Activated CD4-positive, alpha-beta T cell treated with anti-CD3 and anti-CD28 coated beads, Interleukin-2, amount 10 ng/mL, durations not matched to agents 7 days and 5 days (primary cell): ENCODE measurements at places on chromosomes 2 and 18.

DNA sequence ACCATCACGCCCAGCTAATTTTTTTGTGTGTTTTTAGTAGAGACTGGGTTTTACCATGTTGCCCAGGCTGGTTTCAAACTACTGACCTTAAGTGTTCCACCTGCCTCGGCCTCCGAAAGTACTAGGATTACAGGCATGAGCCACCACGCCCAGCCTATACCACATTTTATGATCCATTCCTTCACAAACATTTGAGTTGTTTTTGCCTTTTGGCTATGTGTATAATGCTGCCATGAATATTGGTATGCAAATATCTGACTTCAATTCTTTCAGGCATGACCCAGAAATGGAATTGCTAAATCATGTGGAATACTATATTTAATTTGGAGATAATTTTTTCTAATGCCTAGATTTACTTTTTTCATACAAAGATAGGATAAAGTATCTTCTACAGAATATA, 68.6 kb downstream of the TTC27 start:
- DNase-seq, result no peak

GRCh38 chr18:55838319-55838718, 250.3 kb upstream of the TCF4 start:
- no peak for DNase-seq

DNA sequence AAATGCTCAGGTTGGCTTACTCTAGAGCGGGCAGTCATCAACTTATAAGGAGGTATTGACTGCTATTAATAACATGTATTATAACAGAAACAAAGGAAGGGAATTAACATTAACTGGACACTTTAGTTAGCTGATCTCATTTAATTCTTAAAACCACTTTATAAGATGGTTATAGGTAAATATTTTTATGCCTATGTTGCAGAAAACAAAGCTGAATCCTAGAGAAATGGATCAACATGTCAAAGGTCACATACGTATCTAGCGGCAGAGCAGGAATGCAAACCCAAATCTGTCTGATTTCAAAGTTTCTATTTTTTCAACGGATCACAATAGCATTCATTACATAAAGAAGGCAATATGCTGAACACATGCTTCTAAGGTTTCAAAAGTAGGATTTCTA, 200.0 kb downstream of the PDE1A start:
- no peak for DNase-seq

DNA sequence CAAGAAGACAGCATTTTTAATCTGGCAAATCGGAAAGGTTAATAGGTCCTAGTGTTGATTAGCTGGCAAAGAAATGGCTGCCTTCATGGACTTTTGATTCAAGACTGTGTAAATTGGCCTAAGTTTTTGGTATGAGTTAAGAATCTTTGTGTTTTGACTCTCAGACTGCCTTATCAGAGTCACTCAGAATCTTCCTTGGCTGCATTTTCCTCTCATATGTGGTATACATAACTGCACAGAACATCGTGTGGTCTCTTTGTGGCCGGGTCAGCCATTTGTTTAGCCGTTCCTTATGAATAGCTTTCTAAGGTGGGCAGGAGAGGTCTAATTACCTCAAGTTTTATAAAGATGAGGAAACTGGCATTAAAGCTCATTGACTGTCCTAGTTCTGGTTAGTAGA, 30.1 kb downstream of the CAB39 start:
- DNase-seq, result no peak

GRCh38 chr2:237060534-237061312, 25.0 kb upstream of the COPS8 start:
- peak; percentile 26 for DNase-seq

DNA sequence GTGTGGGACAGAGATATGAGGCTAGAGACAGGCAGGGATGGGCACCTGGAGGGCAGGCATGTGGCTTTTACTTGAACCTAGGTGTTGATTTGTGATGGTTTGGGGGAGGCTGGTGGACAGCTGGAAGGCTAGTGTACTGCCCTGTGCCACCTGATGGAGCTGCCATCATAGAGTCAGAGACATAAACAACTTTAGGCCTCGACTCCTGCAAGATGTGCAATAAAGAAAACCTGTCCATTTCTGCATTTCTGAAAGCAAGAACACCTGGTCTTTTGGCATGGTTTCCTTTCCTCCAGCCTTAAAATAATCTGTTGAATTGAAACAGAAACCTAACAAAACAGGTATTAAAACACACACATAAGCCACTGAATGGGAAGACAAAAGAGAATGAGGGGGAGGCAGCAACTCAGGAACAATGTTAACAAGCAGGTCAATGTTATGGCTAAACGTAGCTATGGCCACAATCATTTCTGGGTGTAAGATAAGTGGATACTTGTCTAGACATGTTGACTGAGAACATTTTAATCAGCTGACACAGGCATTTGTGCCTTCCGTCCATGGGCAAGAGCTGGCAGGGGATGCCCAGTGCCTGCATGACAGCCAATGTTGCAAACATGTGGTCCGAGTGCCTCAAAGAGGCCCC, 87.8 kb downstream of the KCTD1 start:
- DNase-seq, result no peak

DNA sequence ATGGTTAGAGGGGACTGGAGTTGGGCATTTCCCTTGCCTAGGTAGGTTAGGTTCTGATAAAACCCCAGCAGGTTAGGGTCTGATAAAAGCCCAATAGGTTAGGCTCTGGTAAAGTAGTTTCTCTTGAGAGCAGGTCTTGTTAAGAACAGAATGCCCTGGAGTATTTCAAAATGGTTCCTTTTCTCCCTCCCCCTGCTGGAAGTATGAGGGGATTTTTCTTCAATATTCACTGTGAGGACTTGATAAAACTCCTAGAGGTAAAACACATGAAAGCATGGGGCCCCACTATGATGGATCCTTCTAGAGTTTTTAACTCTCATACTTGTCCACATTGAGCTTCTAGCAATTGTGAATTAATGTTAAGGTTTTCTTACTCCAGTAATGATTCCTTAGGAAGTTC, 27.6 kb downstream of the ANKAR start:
- DNase-seq, result no peak

DNA sequence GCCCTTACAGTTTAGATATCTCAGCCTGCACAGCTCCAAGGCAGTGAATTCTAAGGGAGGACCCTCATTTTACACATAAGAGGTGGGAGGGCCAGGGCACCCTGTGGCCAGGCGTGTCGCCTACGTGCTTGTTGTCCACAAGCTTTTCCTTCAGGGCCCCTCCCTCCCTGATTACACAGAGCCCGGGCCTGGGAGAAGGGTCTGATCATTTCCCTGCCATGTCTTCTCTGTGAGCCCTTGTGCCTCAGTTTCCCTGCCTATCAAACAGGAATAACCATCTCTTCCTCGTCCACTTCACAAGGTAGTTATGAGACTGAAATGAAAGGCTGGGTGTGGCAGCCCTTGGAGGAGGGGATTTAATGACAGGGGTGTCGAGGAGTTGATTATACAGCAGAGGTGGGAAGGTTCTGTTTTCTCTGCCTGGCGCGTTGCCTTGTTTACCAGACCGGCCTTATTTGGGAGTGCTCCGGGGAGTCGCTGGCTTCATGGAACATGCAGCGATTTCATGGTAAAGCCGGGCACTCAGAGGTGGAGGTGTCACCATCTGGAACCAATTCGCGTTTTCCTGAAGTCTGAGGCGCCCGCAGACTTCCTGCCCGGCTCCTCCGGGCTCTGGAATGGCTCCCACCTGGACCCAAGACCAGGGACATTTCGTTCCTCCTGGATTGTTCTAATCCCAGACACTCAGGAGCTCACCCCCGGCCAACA, 208.9 kb downstream of the KLHL29 start:
- DNase-seq, result no peak

DNA sequence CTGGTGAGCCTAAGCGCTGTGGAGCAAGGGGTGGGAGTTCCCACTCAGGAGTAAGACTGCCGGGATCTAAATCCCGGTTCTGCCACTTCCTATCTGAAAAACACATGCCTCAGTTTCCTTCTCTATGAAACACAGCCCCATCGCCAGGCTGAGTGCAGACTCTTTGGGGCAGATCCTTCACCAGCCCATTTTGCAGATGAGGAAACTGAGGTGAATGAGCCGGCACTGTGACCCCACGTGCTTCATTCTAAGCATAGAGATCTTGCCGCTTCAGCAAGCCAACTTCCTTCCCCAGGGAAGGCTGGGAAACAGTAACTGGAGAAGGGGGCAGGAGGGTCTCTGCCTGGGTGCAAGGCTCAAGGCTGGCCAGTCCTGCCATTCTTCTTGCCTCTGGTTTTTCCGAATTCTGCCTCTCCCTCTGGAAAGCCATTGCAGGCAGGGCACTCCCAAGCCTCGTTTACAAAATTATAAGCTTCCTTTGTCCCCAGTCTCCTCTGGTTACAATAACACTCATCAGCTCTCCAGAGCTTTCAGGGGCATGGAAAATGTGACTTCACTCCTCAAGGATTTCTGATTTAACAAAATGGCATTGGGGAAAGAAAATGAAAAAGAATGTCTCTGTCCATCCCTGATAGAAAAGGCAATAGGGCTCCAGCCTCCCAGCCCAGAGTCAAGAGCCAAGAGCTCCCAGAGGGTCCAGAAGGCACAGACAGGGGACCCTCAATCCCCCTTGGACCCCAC, 249.2 kb downstream of the TNS1 start:
- no peak for DNase-seq

DNA sequence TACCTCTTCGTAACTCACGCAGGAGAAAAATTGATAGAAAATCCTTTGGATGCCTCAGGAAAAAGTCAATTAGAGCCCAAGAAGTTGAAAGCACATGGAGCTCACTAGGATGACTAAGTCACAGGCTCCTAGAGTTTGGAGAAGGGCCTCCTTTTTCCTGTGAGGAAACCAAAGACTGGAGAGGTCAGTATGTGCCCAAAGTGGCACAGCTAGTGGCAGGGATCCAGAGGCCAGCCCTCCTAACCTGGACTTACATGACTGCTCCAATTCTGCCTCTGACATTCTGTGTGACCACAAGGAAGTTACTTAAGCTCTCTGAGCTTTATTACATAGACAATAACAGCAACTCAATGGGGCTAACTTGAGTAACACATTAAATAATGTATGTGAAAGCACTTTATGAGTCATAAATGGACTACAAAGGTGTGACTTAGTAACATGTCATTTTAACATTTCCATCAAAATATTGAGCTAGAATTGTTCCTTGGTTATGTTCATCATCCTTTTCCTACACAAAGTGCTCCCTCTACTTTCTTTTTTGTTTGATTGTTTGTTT, 91.6 kb downstream of the DHRS9 start:
- no peak for DNase-seq

- DNase-seq, result no peak
Observed at GRCh38 chr2:214856137-214856536, 46.7 kb upstream of the BARD1 start.

- DNase-seq, result no peak
Observed at GRCh38 chr2:167924556-167924955, 322.8 kb downstream of the STK39 start.

DNA sequence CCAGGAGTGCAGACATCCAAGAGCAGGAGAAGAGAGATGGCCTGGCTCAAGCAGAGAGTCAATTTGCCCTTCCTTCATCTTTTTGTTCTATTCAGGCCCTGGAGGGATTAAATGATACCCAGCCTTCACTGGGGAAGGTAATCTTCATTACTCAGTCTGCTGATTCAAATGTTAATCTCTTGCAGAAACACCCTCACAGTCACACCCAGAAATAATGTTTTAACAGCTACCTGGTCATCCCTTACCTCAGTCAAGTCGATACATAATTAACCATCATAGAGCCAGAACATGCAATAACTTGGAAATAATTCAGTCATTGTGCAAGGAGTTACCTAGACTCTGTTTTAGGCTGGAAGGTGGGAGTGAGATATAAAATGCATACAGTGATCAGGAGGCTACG, 163.7 kb upstream of the TNP1 start:
- no peak for DNase-seq

DNA sequence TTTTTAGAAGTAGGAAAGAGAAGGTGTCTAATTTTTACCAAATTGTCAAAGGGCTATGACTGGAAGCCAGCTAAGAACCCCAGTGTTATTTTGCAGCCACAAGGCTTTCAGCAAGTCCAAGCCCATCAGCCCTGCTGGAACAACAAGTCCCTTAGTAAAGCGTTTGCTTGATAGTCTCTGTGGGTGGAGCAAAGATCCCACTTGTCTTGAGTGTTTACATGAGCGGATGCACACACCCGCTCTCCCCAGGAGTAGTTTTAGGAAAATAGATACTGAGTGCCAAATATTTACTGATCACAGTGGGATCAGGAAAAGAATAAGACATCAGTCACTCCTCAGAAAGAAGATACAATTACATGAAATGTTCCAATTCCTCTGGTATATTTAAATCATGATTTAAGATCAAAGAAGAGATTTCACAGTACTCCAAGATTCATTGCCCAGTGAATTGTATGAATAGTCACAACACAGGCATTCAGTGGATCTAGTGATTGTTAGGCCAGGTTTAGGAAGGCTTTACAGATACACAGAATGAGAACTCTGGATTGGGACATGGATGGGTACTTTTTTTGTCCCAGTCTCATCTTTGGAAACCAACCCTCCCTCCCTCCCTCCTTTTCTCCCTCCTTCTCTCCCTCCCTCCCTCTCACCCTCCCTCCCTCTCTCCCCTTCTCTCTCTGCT, 514.9 kb downstream of the PTPRM start:
- DNase-seq, result no peak

GRCh38 chr2:98532756-98533155, 75.6 kb downstream of the COA5 start:
- DNase-seq, result no peak

GRCh38 chr2:172596776-172597175, 40.9 kb downstream of the PDK1 start:
- no peak for DNase-seq

DNA sequence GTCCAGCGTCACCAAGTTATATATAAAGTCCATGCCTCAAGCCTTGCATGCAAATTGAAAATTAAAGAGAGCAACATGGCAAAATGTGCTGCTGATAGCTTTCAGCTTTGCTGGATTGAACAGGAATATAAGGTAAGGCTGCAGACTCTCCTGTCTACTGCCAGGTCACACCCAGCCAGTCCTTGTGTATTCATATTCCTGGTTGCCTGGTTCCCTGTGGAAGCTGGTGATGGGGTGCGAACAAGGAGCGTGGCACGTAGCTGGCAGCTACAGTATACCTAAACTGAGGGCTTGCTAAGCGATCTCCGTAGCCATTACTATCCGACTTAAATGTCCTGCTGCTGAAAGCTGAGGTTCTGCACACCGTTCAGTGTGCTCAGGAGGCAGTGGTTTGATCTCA, 50.1 kb upstream of the NOSTRIN start:
- no peak for DNase-seq

GRCh38 chr18:69569133-69569532, 168.4 kb downstream of the DOK6 start:
- no peak for DNase-seq

DNA sequence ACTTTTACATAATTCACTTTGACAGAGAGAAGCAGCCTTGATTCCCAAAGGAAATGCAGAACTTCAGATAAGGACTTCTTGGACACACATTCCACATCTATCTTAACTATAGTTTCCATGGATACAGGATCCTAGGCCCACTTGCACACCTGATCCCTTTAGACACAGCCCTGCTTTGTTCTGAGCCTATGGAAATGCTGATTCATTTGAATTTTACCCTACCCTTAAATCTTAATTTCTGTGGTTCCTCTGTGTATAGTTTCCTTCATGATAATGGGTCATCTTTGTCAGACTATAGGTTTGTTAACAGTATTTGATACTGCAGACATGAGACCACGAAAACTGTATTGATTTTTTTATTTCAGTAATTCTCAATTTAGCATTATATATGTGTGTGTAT, 77.4 kb downstream of the ACTR3 start:
- DNase-seq, result no peak
